EH (cell line): ENCODE measurements at places on chromosomes 3 and 15.
A peak's percentile ranks its signal among the peaks of the same experiment; 100 is the strongest.

DNA sequence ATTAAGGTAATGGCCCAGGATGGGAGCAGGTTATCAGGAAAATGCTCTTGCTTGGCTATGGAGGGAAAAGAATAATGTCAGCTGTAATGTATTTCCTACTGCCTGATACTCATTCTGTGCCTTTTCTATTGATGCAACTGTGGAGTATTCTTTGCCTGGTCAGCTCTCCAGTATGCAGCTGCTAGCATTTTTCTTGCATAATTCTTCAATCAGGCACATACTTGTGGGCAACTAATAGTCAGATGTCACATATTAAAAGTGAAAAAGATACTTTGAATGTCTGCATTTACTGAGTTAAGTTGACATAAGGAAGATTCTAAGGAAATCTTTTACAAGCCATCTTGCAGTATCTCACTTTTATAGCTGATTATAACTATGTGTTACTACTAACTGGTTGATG, 29.5 kb downstream of the CD80 start:
- DNase-seq, result peak; percentile 86

DNA sequence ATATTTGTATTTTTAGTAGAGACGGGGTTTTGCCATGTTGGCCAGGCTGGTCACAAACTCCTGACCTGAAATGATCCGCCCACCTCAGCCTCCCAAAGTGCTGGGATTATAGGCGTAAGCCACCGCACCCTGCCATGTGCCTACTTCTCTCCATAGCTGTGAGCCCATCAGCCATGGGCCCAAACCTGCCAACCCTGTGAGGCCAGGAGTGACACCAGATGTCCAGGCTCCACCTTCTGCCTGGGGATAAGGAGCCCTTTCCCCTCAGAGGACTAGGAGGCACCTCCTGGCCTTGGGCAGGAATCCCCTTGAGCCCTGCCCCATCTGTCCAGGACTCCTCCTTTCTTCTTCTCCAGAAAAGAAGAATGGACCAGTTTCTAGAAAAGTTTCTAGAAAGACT, 14.2 kb upstream of the RFT1 start:
- no peak for DNase-seq

DNA sequence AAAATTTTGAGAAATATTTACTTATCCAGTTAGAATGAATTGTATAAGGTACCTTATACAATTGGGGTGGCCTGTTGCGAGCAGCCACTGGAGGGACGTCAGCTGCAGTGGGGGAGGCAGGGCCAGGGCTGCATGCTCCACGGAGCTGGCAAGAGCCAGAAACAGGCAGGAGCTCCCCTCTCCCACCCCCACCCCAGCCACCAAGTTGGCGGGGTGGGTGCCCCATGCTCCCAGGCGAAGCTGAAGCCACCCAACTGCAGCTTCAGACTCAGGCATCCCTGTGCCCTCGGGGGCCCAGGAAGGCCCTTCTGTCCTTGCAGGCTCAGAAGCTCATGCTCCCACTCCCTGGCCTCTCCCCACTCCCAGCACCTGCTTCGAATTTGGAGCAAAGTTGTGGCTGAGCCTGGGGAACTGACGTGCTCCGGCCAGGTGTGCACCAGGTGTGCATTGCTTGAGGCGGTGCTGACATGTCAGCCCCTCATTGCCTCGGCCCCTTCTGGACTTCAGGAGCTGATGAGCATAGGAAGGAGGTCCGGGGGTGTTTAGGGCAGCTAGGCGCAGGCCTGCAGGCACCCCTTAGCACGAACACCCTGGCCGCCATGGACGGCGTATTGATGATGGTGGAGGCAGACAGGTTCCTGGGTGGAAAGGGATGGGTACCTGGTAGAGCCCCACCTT, 743.8 kb upstream of the GBE1 start:
- no peak for DNase-seq

GRCh38 chr15:100818927-100819326, 60.7 kb upstream of the ALDH1A3 start:
- DNase-seq, result peak; percentile 84

DNA sequence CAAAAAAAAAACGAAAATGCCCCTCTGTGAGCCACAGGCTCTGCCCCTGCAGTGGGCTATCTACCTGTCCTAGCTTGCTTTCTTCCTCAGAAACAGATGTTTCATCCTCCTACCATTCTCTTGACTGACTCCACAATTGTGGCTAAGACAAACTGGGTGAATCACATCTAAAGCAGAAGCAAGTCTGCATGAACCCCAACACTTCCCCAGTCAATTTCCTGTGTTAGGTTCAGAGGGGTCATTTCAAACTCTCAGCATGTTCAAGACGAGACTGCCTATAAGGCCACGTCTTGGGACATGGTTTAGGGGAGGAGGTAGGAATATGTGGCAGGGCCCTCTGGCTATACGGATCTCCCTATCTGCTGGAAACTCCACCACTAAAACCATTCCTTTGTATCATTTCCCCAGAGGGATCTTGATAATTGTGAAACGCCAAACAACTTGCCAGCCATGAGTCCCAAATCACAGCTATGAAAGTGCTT, 28.6 kb upstream of the ANKDD1A start:
- DNase-seq, result no peak

GRCh38 chr3:138063416-138063815, 52.0 kb downstream of the DZIP1L start:
- no peak for DNase-seq

GRCh38 chr3:120850381-120851295, 57.4 kb upstream of the STXBP5L start:
- no peak for DNase-seq

- peak; percentile 37 for DNase-seq
Observed at GRCh38 chr3:125126323-125126722, 70.5 kb upstream of the HEG1 start.

GRCh38 chr3:196971094-196971698, 2.6 kb upstream of the PIGZ start:
- no peak for DNase-seq

GRCh38 chr15:68829068-68829467, 8.4 kb upstream of the ANP32A start:
- DNase-seq, result peak; percentile 33

GRCh38 chr3:136979684-136980083, 21.9 kb downstream of the IL20RB start:
- peak; percentile 61 for DNase-seq

DNA sequence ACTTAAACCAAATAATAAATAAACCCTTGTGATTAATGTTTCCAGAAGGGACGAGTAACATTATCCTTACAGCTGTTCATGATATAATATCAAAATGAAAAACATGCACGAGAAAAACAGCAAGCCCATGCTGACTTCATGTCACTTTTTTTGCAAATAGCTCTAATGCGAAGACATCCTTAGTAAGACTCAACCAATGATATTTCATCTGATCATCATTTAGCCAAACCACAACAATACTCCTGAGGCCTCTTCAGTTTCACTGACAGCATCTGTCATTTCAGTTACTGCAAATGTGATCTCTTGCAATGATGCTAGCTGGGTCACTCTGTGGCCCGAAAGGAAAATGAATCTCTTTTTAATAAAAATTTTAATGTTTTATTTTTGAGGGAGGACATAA, 74.0 kb downstream of the POLR2M start:
- DNase-seq, result no peak

DNA sequence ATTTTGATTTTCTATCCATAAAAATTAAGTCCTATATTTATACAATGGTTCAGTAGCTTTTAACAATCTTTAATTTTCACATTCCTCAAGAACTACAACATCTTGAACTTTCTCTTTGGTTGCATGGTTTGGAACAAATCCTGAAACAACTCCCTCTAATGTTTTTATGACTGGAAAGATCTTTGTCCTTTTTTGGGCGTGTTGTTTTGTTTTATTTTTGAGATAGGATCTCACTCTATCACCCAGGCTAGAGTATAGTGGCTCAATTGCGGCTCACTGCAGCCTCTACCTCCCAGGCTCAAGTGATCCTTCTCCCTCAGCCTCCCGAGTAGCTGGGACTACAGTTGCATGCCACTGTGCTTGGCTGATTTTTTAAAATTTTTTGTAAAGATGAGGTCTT, 4.0 kb downstream of the STX19 start:
- DNase-seq, result peak; percentile 51

DNA sequence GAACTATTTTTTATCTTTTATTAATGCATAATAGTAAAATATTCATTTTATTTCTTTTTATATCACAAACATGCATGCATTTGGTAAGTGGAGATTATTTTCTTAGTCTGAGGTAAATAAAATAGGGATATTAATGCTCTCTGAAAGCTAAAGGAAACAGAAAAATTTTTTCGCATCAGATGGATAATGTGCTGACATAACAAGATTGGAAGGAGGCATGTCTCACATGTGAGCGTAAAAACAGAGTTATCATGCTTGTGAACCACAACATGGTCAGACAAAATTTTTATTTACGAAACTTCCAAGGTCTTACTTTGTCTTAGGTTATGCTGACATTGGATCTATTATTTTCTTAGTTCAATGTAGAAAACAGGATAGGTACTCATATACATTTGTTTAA, 166.1 kb downstream of the SPATA16 start:
- DNase-seq, result no peak

GRCh38 chr3:156608601-156609514, 53.9 kb upstream of the SSR3 start:
- DNase-seq, result no peak

DNA sequence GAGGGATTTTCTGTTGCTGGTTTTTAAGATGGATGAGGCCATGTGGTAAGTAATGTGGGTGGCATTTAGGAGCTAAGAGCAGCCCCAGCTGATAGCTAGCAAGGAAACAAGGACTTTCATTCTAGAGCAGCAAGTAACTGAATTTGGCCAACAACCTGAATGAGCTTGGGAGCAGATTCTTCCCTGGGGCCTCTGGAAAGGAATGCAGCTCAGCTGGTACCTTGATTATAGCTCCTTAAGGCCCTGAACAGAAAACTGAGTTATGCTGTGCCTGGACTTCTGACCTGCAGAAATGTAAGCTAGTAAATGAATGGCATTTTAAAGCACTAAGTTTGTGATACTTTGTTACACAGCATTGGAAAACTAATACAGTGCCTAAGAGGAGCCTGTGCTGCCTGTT, 565.5 kb downstream of the PDCD6IP start:
- no peak for DNase-seq

DNA sequence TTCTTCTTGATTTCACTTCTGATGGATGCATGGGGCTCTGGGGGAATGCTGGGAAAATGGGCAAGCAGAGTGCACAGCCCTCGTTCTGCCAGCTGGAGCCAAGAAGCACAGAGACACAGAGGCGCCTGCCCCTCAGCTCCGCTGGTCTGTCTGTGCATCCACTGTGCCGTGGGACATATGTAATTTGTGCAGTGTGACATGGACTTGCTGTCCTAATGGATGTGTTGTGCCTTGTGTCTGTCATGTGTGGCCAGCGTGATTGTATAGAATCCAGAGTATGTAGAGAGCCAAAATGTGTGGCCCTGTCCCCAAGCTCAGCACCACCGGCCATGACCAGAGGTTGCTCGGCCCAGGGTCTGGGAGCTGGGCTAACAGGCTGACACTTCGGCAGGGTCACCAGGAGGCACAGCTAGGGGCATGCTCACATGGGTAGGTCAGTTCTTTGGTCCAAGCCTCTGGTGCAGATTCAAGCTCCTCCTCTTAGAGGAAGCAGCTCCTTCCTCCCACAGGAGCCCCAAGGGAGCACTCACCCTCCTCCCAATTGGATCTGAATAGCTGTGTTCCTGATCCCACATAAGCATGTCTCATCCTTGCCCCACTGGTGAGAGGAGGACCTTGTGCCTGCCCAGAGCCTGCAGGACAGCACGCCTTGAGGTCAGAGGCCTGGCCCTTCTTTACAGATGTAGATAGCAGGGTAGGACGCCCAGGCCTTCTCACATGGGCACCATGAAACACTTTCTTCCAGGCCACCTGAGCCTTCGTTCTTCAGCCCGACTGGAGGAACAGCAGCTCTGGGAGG, 100.8 kb upstream of the ABHD17C start:
- no peak for DNase-seq

DNA sequence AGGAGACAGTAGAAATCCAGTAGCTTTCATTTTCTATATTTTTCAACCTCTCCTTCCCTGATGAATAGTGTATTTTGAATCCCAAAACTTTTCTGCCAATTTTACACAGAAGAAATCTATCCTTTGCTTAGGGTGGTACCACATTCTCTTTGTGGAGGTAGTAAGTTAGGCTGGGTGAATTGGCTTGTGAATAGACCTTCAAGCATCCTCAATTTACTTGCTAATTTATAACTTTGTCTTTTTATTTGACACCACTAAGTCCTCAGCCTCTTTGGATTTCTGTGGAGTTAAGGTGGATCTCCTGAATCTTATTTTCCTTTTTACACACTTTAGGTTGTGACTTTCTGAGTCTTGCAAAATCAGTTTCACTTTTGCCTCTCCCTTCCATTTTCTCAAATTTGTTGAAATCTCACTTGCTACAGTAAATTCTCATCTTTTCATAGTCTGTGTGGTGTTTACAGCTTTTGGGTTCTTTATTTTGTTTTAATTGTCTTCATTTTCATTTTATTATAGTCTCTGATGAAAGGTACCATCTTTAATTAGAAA, 5.7 kb upstream of the PLSCR1 start:
- DNase-seq, result no peak

- peak; percentile 4 for DNase-seq
Observed at GRCh38 chr3:194053136-194053535, 82.8 kb upstream of the HES1 start.

GRCh38 chr15:92111751-92112150, 258.2 kb downstream of the SLCO3A1 start:
- DNase-seq, result no peak

DNA sequence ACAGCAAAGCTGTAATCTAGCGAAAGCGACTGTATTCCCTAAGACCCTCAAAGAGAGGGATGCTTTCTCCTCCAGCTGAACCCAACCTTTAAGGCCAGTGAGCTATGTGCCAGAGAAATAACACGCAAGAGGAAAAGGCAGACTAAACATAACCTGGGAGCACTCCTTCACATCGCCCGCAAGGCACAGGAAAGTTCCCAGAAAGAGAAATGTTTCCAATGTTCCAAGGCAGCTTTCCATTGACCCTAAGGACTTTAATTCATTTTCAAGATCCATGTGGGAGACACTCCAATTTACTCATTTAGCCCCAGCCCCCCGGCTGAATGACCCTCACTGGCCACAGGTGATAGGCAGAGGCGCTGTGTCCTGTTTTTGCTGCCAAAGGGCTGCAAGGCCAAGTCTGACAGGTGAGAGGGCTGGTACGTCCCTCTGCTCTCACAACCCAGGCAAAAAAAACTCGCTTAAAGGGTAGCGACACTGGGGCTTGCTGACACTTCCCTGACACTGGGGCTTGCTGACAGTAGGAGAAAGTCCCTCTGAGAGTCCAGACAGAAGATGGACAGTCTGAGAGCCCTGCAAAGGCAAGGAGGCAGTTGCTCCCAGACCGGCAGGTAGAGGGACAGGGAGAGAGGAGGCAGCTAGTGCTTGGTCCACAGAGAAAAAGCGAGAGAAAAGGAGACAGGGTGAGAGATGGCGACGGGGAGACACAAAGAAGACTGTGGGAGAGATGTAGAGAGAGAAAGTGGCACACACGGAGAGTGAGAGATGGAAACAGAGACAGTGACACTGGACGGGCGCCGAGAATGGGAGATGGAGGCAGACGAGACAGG, 702 bp downstream of the ARHGEF3 start:
- no peak for DNase-seq

DNA sequence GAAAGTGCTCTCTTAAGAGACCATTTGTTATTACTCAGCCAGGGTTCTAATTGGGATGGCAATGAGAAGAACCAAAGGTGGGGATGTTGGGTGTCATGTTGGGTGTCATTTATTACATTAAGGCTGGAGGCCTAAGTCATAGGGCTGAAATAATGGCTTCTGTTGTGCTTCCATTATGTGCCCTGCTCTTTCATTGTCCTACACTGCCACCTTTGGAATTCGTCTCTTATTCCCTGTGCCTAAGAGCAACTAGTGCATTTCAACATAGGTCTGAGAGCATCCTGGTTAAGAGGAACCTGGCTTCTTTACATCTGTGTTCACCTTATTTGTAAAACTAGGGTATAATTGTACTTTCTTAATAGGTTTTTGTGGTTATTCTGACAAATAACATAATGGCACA, 32.2 kb downstream of the RIOX2 start:
- peak; percentile 16 for DNase-seq
